ENCODE measurements at places on chromosomes 11 and 22.

- DNase-seq: no peak
These were observed 160.5 kb upstream of the TTC12 start for GRCh38 chr11:113153847-113154246.

- DNase-seq: no peak
These were observed 2.8 kb downstream of the ZFTA start for GRCh38 chr11:63765688-63766241.

- no peak for DNase-seq
These were observed 253.2 kb downstream of the ST3GAL4 start for GRCh38 chr11:126608658-126609057.

DNA sequence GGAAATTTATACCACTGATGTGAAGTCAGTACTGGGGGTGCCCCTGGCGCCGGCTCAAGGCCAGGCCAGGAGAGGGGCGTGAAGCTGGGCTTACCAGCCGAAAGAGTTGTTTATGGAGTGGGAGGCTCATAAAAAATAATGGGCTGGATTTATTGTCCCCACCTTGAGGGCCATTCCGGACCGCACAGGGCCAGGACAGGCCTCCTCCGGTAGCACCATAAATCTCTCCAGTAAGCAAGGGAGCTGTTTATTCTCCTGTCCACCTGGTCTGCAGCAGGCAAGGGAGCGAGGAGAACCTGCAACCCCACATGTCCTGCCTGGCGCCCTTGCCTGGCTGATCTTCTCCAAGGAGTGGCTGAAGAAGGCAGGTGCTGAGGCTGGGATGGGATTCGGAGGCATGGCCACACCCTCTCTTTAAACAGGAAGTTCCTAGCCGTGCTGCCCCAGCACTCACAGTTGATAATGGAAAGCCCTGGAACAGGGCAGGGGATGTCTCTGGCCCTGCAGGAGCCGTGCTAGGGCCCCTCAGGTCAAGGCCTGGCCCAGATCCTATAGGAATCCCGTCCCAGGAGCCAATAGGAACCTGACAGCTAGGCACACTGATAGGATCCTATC lies 65.1 kb downstream of the SCUBE1 start:
- no peak for DNase-seq

- DNase-seq: no peak
These were observed 58.0 kb upstream of the KIRREL3 start for GRCh38 chr11:127058524-127058923.

- no peak for DNase-seq
These were observed 4.5 kb upstream of the TIMP3 start for GRCh38 chr22:32796865-32797573.

DNA sequence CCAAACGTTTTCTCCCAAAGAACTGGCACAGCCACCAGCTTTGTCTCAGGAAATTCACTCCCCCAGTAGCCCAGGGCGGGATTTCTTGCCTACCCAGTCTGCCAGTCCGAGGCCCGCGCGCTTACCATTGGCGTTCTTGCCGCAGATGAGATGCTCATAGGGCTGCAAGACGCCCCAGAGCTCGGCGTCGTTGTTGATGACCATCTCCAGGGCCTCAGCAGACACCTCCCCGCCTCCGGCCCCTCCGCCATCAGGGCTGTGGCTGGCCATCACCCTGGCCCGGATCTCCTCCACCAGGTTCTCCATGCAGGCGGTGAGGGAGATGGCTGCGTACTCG lies 1.3 kb downstream of the ABTB2 start:
- DNase-seq: no peak

GRCh38 chr11:44260081-44260480 lies 49.9 kb downstream of the ALX4 start:
- no peak for DNase-seq

GRCh38 chr11:130995266-130995665 lies 79.0 kb upstream of the SNX19 start:
- DNase-seq: no peak

DNA sequence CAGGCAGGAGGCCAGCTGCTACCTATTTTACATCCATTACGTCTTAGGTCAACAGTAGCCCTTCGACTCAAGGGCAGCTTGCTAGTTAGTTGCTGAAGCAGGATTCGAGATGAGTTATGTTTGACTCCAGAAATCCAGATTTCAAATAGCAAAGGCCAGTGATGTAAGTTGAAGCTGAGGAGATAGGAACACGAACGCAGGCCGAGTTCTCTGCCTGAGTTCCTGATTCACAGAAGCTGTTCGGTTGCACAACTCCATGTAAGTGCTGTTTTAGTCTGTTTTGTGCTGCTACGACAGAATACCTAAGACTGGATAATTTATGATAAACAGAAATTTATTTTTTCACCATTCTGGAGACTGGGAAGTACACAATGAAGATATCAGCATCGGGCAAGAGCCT lies 111.2 kb downstream of the SLC1A2 start:
- DNase-seq: no peak

GRCh38 chr22:35961480-35962295 lies 66.9 kb downstream of the RBFOX2 start:
- no peak for DNase-seq

- no peak for DNase-seq
These were observed 44.3 kb downstream of the THAP12 start for GRCh38 chr11:76336597-76336996.

DNA sequence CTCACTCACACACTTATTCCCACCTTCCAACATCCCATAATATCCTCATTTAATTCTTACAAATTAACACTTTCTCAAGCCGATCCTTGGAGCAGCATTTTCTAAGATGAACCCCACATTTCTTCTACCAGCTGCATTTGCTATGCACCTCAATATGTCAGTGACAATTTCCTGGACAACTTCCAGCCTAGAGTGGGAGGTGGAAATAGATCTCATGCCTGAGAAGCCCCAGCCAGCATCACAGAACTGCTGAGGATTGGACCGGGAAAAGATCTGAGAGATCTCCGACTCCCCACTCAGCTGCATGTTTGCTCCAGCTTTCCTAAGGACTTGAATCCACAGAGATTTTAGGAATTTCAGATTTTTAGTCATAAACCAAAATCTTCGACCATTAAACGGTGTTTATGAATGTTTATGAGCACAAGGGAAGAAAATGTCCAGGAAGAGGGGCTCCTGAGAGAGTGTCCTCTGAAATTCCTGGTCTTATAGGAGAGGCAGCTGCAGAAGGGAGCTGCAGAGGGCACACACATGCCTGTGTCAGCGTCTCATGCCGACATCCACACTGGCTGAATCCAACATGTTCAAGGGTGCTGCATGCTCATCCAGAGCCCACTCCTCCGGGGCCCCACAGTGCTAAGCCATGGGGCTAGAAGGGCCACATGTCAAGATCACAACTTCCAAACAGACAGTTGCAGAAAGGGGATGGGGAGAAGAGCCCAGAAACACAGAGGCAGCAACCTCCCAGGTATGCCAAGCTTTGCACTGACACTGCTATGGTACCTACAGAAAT lies 68.6 kb downstream of the MICAL3 start:
- DNase-seq: no peak

- no peak for DNase-seq
These were observed 775.6 kb downstream of the BRD1 start for GRCh38 chr22:49052023-49052538.

DNA sequence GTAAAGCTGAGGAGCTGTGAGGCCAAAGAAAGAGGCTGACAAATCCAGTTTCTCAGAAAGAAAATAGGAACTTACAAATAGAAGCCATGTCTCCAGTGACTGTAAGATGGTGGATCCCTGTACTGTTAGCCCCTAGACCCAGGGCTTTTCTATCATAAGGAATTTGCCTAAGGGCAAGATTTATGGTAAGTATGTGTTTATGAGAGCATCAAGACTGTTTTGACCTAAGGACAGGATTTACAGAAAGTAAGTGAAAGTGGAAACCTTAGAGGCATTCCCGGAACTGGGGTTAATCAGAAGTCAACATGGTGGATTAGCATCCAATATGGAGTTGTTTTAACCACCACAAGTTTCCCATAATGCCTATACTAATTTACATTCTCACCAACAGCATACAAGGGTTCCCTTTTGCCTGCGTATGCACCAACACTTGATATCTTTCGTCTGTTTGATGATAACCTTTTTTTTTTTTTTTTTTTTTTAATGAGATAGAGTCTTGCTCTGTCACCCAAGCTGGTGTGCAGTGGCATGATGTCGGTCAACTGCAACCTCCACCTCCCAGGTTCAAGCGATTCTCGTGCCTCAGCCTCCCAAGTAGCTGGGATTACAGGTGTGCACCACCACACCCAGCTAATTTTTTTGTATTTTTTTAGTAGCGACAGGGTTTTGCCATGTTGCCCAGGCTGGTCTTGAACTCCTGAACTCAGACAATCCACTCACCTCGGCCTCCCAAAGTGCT lies 40.2 kb downstream of the BIRC2 start:
- DNase-seq: no peak

DNA sequence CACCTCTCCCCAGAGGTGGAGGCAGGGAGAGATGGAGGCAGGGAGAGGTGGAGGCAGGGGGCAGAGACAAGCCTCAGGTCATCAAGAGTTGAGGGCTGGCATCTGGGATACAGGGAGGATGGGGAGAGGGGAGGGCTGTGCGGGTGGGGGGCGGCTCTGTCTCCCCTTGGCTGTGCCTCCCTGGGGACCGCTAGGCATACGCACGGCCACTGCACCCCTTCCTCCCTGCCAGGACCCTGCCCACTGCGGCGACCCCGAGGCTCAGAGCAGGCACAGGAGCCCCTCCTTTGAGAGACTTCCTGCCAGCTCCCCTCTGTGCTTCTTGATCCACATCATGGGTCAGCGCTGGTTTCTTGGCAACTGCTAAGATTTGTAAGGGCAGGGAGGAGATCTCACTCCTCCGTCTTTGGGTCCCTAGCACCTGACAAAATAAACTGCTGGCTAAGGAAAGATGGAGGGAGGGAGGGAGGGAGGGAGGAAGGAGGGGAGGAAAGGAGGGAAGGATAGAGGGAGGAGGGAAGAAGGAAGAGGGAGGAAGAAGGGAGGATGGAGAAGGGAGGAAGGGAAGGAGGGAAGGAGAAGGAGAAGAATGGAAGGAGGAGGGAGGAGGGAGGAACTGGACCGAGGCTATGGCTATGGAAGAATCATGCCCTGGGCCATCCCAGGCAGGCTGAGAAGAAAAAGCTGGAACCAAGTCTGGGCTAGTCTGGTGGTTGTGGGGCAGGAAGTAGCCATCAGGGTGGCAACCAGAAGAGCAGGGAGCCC lies 18.5 kb downstream of the PRR33 start:
- no peak for DNase-seq

GRCh38 chr11:10540546-10540914 lies 457 bp downstream of the RNF141 start:
- no peak for DNase-seq

DNA sequence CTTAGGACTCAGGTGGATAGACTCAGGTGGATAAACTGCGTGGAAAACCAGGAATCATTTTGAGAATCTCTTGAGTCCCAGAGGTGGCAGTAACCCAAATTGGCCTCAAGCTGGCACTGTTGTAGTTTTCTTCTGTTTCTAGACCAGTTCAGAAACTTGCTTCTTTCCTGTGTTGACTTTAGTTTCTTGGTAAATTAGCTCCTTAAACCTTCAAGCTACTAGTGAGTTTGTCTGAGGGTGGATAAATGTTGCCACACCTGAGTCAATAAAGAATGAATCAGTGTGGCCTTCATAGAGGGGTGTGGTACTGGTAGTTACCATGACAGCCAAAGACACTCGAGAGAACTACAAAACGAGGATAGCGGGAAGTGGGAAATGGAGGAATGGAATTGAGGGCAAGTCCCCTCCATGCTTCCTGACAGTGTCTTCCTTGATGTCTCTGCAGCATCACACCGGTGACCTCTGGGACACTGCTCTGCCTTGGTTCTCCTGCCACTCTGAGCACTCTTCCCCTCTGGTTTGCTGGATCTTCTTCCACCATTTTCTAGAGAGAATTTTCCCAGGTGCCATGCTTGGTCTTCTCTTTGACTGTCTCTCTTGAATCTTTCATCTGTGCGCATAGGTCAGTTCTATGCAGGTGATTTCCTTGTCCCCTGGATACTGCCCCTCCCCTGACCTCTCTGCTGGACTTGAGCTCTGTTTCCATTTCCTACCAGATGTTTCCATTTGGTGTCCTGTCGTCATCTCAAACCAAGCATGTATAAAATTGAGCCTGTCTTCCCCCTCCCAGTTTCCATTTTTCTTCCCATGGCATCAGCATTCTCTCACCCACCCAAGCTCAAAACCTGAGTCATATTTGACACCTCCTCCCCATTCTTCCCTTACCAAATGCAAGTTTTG lies 7.2 kb downstream of the POLD4 start:
- DNase-seq: no peak

DNA sequence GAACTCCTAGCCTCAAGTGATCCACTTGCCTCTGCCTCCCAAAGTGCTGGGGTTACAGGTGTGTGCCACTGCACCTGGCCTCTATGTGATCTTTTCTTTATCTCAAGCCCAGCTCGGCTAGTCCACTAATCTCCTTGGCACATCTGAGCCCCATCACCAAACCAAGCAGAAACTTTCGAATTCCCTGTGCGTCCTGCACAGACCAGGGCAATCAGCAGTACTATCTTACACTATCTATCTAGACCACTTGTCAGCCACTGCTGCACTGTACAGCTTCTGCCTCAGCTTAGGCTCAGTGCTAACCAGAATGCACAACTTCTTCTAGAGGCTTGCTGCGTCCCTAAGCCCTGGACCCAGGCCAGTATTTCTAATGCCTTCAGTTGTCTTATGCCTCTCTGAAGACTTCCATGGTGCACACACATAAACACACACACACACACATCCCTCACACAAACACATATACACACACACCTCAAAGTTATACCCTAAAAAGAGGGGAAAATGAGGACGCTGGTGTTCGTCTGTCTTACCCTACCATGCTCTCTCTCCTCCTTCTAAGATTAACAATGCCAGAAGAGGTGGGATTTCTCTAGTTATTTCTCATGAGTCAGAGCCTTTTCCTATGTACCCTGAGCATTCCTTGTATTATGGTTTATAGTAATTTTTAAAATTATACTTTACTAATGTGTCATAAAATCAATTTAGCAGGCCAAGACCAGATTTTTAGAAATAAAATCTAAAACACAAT lies 59.3 kb upstream of the FAM181B start:
- DNase-seq: no peak

DNA sequence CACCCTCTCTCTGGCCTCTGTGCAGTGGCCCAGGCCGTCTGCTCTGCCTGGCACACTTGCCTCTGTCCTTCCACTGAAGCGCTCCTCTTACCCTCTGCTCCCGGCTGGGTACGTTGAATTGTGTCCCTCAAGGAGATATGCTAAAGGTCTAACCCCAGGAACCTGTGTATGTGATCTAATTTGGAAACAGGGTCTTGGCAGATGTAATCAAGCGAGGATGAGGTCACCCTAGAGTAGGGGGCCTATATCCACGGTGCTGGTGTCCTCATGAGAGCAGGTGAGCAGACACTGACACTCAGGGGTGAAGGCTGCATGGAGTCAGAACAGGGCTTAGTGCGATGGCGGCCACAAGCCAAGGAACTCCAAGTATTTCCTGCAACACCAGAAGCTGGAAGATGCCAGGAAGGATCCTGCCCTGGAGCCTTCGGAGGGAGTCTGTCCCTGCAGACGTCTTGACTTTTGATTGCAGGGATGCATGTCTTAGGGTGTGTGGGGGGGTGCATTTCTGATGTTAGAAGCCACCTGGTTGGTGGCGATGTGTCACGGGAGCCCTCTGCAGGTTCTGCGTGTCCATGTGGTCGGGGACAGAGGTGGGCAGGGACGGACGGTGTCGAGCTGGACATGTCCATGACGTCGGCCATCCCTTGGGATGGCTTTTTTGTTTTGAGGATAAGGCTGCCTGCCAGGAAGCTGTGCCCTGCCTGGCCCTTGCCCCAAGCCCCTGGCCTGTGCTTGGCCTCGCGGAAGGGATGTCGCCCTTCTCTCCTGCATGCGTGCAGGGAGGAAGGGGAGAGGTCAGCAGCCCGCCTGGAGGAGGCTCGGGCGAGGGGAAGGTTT lies 68.6 kb downstream of the LRP5 start:
- DNase-seq: no peak

- DNase-seq: no peak
These were observed 635.4 kb downstream of the BRD1 start for GRCh38 chr22:49192180-49192856.
